ENCODE measurements at places on chromosomes 3 and 15. TPM values are rescaled to one million over a fixed set of nuclear protein-coding genes. Genes with fewer than 3 reads are reported as not detected.

The SCN11A gene
- total RNA-seq = 0.28 TPM

The SLC2A2 gene
- total RNA-seq = 115 TPM

The GNAT1 gene
- not detected for total RNA-seq

The AVEN gene
- 11.9 TPM for total RNA-seq

The CNTN6 gene
- not detected for total RNA-seq

GRCh38 chr15:78676424-78677110 lies 35.6 kb upstream of the CHRNB4 start:
- H3K27ac ChIP-seq = no peak overlapping the region
- H3K27me3 ChIP-seq = no peaks in the 10 kb centered on the region
- H3K4me1 ChIP-seq = no peaks in the 10 kb centered on the region

DNA sequence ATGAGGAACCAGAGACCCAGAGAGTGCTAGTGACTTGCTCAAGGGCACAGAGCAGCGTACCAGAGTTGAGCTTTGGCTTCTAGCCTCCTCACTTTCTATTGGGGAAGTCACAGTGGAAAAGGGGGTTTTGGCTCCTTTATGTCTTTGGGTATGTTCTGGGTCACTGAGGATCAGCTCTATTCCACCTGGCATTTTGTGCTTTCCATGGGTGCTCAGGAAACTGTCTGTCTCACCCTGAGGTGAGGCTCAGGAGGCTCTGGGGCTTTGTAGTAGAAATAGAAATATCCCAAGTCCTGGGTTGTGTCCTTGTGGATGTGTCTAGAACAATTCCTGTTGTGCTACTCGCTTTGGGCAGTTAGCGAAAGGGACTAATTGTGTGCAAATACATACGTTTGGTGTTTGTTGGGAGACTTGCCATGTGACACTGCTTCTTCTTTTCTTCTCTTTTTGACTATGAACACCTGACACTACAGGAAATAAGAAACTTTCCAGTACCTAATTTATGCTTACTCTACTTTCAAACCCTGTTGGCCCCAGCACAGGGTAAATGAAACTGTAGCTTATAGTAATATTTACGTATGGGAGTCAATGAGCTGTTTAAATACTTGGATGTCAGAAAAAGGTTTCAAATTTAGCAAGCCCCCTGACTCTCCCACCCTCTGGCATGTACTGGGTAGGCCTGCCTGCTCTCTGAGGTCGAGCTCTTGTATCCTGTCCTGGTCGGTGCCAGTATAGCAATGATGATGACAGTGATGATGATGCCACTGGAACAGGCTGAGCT lies 35.6 kb downstream of the SMAD3 start:
- peak overlapping the region; percentile 72 for H3K27ac ChIP-seq
- H3K4me1 ChIP-seq = peaks cover 45% of the 10 kb centered on the region
- H3K4me3 ChIP-seq = no peak overlapping the region
- H3K36me3 ChIP-seq = no peaks in the 10 kb centered on the region
- DNase-seq = no peak

- no peak for DNase-seq
- no peaks in the 10 kb centered on the region for H3K4me1 ChIP-seq
- H3K36me3 ChIP-seq = no peaks in the 10 kb centered on the region
- H3K27ac ChIP-seq = no peak overlapping the region
These were observed 5.8 kb upstream of the EIF5A2 start for GRCh38 chr3:170914212-170914611.

GRCh38 chr15:31102039-31102321 lies 455 bp upstream of the TRPM1 start:
- no peaks in the 10 kb centered on the region for H3K4me1 ChIP-seq
- H3K27me3 ChIP-seq = no peaks in the 10 kb centered on the region
- no peak overlapping the region for H3K4me3 ChIP-seq
- DNase-seq = no peak

GRCh38 chr3:157452097-157452496 lies 15.4 kb downstream of the PTX3 start:
- no peaks in the 10 kb centered on the region for H3K4me1 ChIP-seq
- H3K27me3 ChIP-seq = no peaks in the 10 kb centered on the region
- no peaks in the 10 kb centered on the region for H3K36me3 ChIP-seq
- no peak overlapping the region for H3K27ac ChIP-seq
- H3K4me3 ChIP-seq = no peak overlapping the region

DNA sequence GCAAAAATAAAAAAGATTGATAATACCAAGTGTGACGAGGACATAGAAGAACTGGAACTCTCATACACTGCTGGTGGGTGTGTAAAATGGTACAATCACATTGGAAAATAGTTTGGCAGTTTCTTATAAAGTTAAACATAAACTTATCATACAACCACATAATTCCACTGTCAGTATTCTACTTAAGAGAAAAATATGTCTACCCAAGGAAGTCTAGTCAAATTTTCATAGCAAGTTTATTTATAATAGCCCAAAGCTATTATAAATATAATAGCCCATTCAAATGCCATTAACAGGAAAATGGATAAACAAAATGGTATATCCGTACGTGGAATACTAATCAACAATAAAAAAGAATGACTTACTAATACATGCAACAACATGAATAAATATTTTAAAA lies 40.6 kb upstream of the BCL2A1 start:
- no peak overlapping the region for H3K27ac ChIP-seq
- H3K27me3 ChIP-seq = no peaks in the 10 kb centered on the region
- no peak for DNase-seq

DNA sequence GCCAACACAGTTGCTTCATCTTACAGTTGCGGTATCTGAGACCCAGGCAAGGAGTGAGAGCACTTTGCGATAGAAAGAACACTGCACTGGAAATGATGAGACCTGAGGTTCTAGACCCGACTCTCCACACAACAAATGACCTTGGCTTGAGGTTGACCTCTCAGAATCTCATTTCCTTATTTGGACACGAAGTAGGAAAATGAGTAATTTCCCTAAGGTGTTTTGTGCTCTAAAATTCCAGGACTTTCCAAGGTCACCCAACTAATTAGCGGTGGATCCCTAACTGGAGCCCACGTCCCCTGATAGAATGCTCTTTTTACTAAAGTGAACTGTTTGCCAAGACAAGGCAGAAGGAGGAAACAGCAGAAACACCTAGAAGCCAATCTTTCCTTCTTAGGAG lies 26.7 kb upstream of the FBN1 start:
- H3K4me1 ChIP-seq = no peaks in the 10 kb centered on the region
- no peak overlapping the region for H3K27ac ChIP-seq
- DNase-seq = no peak
- no peak overlapping the region for H3K4me3 ChIP-seq
- H3K27me3 ChIP-seq = no peaks in the 10 kb centered on the region
- H3K36me3 ChIP-seq = no peaks in the 10 kb centered on the region

DNA sequence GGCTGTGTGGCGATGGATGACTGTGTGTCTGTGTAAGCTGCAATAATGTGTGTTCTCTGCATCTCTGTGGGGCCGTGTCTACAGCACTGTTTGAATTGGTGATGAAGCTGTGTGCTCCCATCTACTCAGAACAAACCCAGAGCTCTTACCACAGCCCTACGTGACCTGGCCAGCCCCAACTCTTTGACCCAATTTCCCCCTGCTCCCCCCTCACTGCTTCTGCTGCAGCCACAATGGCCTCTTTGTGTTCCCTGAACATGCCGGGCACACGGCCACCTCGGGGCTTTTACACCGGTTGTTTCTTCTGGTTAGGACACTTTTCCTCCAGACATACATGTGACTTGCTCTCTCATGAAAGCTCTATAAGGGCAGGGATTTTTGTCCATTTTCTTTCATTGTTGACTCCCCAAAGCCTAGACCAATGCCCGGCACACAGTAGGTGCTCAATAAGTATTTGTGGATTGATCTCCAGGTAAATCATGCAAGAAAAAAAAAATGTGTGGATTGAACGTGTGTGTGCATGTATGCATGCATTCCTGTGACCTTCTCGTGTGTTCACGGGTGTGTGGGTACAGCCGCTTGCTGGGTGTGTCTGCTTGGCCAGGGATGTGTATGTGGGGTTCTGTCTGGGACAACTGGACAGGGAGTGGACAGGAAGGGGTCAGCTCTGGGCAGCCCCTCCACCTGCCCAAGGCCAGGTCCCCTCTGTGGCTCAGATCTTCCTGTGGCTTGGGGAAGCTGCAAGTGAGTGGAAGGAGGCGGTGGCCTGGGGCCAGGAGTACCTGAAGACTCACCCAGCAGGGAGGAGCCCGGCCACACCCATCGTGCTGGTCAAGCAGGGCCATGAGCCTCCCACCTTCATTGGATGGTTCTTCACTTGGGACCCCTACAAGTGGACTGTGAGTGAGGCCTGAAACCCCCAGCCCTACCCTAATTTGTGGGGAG lies 14.8 kb downstream of the VILL start:
- H3K4me3 ChIP-seq = no peak overlapping the region
- H3K27ac ChIP-seq = peak overlapping the region; percentile 67
- H3K27me3 ChIP-seq = no peaks in the 10 kb centered on the region
- DNase-seq = no peak
- H3K4me1 ChIP-seq = no peaks in the 10 kb centered on the region
